ENCODE measurements at places on chromosomes 7 and 10. TPM values are rescaled to one million over a fixed set of nuclear protein-coding genes. Genes with fewer than 3 reads are reported as not detected.

PAX4 gene
- polyA plus RNA-seq, result not detected

VWDE gene
- 1.5 TPM for polyA plus RNA-seq

NEUROG3 gene
- not detected for polyA plus RNA-seq

ADIRF gene
- 11.6 TPM for polyA plus RNA-seq

UBE3C gene
- 36.3 TPM for polyA plus RNA-seq

FGL2 gene
- 22.2 TPM for polyA plus RNA-seq

GOLGA7B gene
- 0.23 TPM for polyA plus RNA-seq

SMKR1 gene
- polyA plus RNA-seq, result not detected

SEC61A2 gene
- polyA plus RNA-seq, result 11.8 TPM

PTPRZ1 gene
- polyA plus RNA-seq, result 2.6 TPM

FOXI2 gene
- polyA plus RNA-seq, result 0.36 TPM

SFRP4 gene
- polyA plus RNA-seq, result 7.8 TPM

STEAP2 gene
- polyA plus RNA-seq, result 2.6 TPM

WIPF3 gene
- polyA plus RNA-seq, result 28.4 TPM

EIF5AL1 gene
- polyA plus RNA-seq, result 1.6 TPM

GFRA1 gene
- 33.4 TPM for polyA plus RNA-seq

CALHM3 gene
- polyA plus RNA-seq, result not detected

UNCX gene
- polyA plus RNA-seq, result not detected

ADAMTS14 gene
- 24.6 TPM for polyA plus RNA-seq

NRBF2 gene
- 13.4 TPM for polyA plus RNA-seq

SLC35G1 gene
- polyA plus RNA-seq, result 4.3 TPM

MYH16 gene
- 0.08 TPM for polyA plus RNA-seq

NOS3 gene
- polyA plus RNA-seq, result 9.2 TPM

CABCOCO1 gene
- 0.53 TPM for polyA plus RNA-seq

MLXIPL gene
- 1.7 TPM for polyA plus RNA-seq

SAP25 gene
- polyA plus RNA-seq, result 3.5 TPM

SLC26A5 gene
- polyA plus RNA-seq, result 0.14 TPM

PLEKHS1 gene
- polyA plus RNA-seq, result 0.10 TPM

SH2D4B gene
- 0.10 TPM for polyA plus RNA-seq

ENO4 gene
- polyA plus RNA-seq, result 0.19 TPM
